PC-9 (cell line): ENCODE measurements at places on chromosomes 12 and 14. TPM values are rescaled to one million over a fixed set of nuclear protein-coding genes. Genes with fewer than 3 reads are reported as not detected.

SLC38A4 gene
- 0.09 TPM in 1 of 2 replicates, not detected in the other for total RNA-seq

C14orf39 gene
- not detected in 2 replicates for total RNA-seq

TMEM253 gene
- 0.35 and 1.4 TPM in 2 replicates for total RNA-seq

MORN3 gene
- 1.8 and 2.9 TPM in 2 replicates for total RNA-seq

HELB gene
- total RNA-seq: 8.2 and 10.0 TPM in 2 replicates
